ENCODE measurements at places on chromosomes 13 and 19. TPM values are rescaled to one million over a fixed set of nuclear protein-coding genes. Genes with fewer than 3 reads are reported as not detected.
A peak's percentile ranks its signal among the peaks of the same experiment; 100 is the strongest.

The WASF3 gene
- 9.5 TPM for polyA plus RNA-seq

GRCh38 chr13:55553701-55554100 is 1587.0 kb upstream of the PRR20A start:
- no peak for DNase-seq

DNA sequence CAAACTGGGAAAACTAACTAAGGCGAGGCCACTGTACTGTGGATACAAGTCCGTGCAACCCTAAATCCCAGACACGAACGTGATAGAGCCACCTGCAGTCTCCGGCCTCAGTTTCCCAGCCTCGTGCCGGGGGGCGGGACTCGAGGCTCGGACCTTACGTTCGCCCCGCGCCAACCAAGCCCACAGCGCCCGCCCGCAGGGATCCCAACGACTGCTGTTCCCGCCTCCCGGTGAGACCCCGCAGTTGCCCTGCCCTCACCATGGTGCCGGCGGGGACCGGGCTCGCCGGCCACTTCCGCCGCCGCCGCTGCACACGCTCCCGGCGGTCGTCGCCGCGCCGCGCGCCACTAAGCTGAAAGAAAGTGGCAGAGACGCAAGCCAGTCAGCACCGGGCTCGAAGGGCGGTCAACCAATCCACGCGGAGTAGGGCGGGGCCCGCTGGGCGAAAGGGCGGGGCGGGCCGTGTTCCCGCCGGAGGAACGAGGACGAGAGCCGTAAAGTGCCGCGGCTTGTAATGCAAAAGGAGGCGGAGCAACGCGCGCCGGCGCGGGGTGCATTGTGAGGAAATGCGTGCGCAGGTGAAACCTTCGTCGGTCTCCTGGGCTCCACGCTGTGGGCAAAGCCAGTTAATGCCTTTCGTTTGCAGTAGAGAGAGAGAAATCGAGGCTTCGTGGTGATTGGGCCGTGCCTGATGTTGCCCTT is at the start of gene LSM4:
Gene LSM4, minus strand, starts transcription at position 318 of the 702 bp plus-strand sequence. Its CDS starts 56 bp downstream, at position 262.
- DNase-seq: peak; percentile 98

The ITGBL1 gene
- polyA plus RNA-seq: 5.4 TPM

The FCHO1 gene
- 0.38 TPM for polyA plus RNA-seq

GRCh38 chr19:29867984-29868383 is 56.2 kb downstream of the CCNE1 start:
- no peak for DNase-seq

The GPR12 gene
- polyA plus RNA-seq: 0.13 TPM

DNA sequence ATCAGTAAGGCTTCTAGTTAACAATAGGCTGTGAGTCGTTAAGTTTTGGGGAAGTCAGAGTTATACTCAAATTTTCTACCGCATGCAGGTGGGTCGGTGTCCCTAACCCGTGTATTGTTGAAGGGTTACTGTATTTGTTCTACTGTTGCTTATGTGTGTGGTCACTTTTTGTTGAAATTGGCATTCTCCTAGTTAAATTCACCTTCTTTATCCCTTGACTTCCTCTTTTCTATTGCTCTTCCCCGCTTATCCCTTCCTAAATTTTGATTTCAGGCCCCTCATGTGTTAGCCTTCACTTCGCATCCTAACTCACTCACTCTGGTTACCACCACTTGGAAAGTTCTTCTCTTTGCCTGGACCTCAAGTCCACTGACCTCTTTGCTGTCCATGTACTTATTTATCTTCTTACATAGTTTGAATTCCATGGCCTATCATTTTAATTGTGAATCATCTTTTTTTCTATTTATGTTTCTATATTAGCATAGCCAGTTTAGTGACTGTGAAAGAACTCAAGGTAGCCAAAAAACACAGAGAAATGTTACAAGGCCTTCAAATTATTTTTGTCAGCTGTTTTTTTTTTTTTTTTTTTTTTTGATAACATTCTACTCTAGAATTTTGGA is 52.9 kb downstream of the NDFIP2 start:
- DNase-seq: no peak

- DNase-seq: no peak
These were observed 291.1 kb upstream of the ARGLU1 start for GRCh38 chr13:106858903-106859532.

DNA sequence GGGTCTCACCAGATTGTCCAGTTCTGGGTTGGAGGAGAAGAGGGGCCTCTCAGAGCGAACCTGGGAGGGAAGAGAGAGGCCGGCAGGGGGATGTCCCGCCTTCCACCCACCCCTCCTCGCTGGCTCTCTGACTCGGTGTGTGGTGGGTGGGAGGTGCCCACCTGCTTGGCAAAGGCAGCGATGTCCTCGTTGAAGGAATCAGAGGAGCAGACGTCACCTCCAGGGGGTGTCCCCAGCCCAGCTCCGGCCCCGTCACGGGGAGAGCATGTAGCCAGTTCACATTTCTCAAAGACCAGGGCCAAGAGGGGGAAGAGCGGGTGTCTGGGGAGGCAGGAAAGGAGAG is 2.7 kb downstream of the MEIS3 start:
- DNase-seq: no peak

GRCh38 chr13:28411831-28412353 is 83.0 kb downstream of the FLT1 start:
- DNase-seq: peak; percentile 31

- peak; percentile 90 for DNase-seq
These were observed 6.0 kb downstream of the SYCE2 start for GRCh38 chr19:12913011-12913561.
